Fibroblast of skin of right quadriceps (primary cell): ENCODE measurements at places on chromosomes 5 and 9.

DNA sequence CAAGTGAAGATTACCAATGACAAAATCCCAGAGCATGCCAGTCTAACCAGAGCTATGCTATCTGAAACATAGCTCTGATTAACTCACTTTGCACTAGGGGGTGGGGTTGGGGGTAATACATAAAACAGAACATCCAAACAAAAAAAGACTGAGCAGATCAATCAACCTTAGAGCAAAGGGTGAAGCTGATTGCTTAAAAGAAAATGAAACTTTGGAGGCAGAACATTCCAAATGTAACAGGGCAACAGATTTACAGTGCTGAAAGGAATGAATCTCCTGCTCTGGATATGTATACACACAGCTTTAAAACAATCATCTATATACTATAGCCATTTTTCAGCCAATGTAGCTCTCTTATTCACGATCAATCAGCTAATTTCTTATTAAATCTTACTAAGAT is 4.9 kb downstream of the IL6ST start:
- no peak for DNase-seq

DNA sequence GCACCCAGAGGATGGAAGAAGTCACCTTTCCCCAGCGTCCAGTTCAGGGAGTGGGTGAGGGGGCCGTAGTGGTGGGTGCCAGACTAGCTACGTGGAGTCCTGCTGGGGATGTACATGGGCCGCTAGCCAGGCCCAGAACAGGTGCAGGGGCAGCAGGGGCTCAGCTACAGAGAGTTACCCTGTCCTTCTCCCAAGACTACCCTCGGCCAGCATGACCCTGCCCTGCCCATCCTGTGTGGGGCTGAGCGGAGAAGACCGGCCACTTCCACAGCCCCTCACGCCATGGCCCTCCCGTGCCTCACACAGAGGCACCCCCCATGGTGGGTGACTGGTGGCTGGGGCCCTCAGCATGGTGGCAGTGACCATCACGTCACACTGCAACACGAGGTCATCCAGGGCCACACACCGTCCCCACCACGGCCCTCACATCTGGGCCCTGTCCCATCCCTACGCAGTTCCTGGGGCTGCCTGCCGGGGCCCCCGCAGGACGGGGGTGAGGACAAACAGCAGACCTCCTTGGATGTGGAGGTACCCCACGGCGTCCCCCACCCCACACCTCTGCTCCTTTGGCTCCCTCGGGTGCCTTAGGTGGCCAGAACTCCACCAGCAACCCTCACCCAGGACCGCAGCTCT is 977 bp upstream of the DPP7 start:
- DNase-seq: no peak

DNA sequence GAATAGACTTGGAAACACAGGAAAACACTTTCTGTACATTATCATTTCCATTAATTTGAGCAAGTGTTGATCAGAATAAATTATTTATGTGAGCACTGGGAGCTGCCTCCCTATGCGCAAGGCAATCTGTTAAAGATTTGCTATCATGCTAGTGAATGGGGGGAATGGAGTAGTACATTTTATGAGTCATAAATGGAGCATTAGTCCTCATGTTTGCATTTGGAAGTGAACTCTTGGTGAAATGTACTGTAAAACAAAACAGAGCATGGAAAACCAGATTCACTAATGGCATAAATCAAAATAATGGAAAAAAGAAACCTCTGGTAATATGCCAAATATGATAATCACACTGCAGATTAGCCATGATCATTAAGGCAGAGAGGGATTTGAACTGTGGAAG is 40.5 kb upstream of the TMC1 start:
- peak; percentile 83 for DNase-seq

- DNase-seq: no peak
Observed at GRCh38 chr5:174291162-174291561, 245.7 kb downstream of the NSG2 start.

- DNase-seq: no peak
Observed at GRCh38 chr5:154535535-154535934, 57.5 kb upstream of the HAND1 start.

- DNase-seq: no peak
Observed at GRCh38 chr5:131230406-131230805, 33.4 kb upstream of the CDC42SE2 start.

DNA sequence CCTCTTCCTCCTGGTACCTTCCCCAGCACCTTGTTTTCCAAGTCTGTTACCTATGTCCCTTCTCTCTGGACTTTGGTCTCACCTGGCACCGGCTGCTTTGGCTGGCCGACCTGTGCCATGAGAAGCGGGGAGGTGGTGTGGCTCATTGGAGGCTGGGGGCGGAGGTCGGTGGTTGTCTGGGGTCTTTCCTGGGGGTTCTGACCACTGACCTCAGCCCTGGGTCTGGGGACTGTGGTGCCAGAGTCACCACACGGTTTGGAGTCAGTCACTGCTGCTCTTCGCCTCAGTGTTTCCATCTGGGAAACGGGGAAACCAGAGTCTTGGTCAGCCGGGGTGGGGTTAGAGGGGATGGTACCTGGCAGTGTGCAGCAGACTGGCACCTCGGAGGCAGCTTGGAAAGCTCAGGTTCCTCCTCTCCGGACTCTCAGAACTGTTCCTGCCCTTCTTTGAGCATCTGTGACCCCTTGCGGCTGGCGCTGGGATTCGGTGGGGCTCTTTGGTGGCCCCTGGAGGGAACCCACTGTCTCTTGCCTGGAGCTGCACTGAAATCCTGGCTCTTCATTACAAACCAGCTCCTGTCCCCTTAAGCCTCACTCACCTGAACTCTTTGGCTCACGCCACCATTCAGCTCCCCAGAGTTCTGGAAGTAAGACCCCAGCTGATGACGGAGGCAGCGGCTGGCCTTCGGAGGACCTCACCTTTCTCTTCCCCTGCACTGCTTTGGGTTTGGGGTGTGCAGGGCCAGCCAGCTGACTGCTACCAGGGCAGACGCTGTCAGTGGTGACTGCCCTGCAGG is 4.1 kb upstream of the RXRA start:
- no peak for DNase-seq

DNA sequence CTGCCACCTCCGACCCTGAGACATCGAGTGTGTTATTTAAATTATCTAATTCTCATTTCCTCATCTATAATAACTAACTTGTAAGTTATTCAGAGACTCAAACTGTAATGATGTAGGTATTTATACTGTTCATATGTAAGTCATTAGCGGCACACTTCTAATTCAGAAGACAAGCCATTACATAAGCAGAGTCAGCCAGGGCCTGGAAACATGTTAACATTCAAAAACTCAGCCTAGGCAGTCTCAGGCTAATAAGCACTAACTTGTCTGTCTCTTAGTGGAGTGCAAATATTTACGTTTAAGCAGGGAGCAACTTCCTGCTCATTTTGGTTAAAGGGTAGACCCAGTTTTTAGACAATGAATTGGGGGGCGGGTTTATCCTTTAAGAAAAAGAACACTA is 598.4 kb downstream of the ACTL7B start:
- DNase-seq: peak; percentile 62

- no peak for DNase-seq
Observed at GRCh38 chr5:147466360-147466980, 43.4 kb downstream of the DPYSL3 start.

DNA sequence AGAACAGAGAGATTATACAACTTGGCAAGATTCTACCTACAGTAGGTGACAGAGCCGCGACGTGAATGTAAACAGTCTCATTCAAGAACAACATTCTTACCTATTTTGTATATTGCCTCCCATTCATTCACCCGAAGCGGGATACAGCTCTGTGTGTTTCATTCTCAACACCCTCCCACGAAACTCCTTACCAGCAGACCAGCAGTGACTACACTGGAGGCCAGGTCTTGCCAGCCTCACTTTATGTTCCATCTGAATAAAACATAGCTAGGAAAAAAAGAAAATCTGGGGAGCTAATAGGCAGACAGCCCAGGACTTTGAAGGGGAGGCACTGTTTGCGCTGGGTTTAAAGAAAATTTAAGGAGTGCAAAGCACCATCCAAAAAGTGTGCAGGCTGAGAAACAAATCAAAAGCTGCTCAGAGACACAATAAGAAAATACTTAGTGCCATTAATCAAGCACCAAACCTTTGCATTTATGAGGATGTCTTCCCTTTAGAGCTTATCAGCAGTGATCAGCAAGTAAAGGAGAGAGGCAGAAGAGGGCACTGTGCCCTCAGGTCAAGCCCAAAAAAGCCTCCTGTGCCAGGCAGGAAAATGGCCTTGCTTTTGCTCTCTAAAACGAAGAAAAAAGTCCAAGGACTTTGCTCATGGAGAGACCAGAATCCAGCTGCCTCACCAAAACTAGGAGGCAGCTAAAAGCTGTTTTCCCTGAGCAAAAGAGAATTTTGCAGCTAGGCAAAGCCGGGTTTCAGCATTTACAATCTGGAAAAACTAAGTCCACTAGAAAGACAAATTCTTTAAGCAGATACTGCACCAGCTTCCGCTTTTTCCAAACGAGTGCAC is 295.1 kb downstream of the BNC2 start:
- no peak for DNase-seq
